KBM-7 (cell line): ENCODE measurements at places on chromosomes 11 and 22.

GRCh38 chr11:46114961-46115360 lies 6.3 kb downstream of the PHF21A start:
- DNase-seq, result no peak

- no peak for DNase-seq
Observed at GRCh38 chr11:57779276-57779675, 17.7 kb downstream of the CTNND1 start.

DNA sequence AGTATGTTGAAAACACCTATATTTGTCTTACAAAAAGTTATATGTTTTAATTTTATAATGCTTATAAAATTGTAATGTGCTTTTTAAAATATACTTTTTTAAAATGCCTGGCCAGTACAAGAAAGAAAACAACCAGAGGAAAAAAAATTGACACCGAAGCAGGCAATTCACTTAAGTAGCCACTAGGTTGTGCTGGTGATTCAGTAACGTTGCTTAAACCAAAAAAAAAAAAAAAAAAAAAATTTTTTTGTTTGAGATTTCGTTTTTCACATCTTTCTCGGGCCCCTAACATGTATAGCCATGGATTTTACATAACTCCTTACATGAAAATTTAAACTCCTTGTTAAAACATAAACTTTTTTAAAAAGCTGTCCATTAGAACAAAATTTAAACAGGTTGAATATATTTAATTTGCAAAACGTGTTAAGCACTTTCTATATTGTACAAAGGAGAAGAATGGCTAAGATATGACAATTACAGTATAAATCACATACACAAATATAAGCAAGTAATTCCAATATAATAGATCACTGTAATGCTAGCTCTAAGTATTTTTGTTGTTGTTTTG lies 9.2 kb downstream of the OR8B4 start:
- DNase-seq, result peak; percentile 26

DNA sequence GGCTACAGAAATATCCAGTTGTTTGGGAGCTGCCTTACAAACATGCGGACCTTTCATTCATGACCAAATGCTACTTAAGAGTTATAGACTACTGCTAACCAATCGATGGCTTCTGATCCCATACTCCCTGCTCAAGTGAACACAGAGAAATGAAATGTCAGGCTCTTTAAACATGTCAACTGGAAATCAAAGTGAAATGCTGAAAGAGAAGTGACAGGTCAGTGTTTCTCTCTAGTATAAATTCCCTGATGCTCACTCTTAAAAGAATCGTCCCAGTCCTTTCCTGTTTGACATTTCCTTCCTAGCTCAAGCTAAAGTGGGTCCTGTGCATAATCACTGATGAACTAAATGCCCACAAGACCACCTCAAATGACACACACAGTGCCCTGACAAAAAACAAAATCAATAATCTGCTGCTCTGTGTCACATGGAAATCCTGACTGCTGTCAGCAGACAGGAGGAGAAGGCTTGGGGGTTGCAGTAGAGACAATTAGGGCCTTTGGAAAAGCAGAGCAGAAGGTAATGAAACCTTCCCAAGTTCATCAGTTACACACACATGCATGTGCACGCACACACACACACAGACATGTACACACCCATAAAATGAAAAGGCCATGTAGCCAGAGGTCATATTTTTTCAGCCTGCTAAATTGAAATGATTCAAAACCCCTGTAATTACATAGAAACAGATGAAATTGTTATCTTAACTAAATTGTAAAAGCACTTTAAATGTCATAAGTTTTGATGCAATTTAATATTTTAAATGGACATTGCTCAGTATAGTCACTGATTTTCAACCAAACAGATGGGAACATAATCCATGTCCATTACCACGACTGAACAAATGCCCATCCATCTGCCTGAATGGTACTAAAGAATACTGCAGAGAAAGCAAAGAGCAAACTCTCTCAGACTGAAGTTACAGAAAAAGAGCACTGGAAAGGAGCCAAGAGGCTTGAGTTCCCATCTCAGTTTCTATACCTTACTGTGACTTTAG lies 330.7 kb downstream of the TTC28 start:
- no peak for DNase-seq

DNA sequence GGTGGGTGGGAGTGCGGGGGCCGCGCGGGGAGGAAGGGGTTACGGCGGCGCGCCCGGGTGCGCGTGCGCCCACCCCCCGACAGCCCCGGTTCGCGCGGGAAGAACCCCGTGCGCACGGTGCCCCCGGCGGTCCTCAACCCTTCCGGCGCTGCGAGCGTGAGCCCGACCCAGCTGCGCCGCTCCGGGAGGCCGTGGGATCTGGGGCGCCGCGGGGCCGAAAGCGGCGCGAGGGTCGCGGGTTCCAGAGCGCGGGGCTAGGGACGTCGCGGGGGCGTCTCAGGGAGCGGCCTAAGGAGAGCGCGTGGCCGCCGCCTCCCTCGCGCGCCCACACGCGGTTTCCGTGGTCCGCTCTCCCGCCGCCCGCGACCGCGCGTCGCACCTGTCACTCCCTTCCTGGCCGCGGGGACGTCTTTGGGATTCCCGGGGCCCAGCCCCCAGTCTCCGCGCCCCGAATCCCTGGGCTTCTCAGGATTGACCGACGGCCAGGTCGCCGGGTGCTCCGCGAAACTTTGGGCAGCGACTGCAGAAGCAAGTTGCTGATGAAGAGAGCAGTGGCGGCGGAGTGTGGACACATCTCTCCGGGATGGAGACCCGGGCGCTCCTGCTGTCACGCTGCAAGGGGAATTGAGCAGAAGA lies 582 bp downstream of the SREBF2 start:
- peak; percentile 48 for DNase-seq

DNA sequence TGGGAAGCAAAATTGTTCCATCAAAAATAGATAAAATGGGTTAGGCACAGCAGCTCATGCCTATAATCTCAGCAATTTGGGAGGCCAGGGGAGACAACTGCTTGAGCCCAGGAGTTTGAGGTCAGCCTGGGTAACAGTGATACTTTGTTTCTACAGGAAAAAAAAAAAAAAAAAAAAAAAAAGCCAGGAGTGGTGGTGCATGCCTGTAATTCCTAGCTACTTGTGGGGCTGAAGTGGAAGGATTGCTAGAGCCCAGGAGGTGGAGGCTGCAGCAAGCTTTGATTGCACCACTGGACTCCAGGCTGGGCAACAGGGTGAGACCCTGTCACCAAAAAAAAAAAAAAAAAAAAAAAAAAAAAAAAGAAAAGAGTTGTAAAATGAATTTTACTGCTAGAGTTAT lies 49.6 kb downstream of the KIF18A start:
- DNase-seq, result no peak

DNA sequence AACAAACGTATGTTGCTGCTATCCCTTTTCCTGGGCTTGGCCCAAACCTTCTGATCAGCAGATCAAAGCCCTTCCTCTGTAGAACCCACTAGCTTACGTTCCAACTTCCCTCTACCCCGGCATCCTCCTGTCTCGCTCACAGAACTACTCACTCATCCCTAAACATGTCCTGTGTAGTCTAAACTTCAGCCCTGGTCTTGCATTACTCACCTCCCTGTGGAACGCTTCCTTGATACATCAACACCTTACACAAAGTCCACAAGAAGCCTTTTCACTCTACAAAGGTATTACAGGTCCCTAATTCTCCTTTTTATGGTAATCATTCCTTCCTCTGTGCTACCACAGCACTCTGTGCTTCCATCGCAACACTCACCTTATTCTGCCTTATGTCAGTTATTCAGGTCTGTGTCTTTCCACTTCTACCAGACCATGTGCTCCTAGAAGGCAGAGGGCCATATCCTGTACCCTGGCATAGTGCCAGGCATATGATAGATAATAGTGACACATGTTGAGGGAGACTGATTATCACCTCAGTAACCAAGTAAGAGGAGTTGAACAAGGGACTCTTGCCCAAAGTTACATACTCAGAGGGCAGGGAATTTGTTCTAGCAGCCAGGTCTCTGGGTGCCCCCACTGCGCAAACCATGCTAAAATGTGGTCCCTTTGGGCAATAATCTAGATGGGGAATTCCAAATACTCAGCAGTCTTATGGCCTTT lies 41.6 kb downstream of the USP35 start:
- DNase-seq, result no peak

GRCh38 chr11:123901867-123902266 lies at the start of gene OR8D4:
TSS of gene OR8D4 (plus strand) at chr11:123902167. CDS start at chr11:123906432, 4,265 bp downstream.
- no peak for DNase-seq
